ENCODE measurements at places on chromosomes 3 and 15.

- DNase-seq = no peak
Measured at GRCh38 chr15:99436542-99437314, 129.1 kb upstream of the MEF2A start.

GRCh38 chr3:172476347-172476746, 28.1 kb upstream of the GHSR start:
- DNase-seq = no peak

- DNase-seq = no peak
Measured at GRCh38 chr3:115671761-115672455, 48.6 kb downstream of the GAP43 start.

- DNase-seq = peak; percentile 7
Measured at GRCh38 chr15:23877502-23878412, 190.7 kb upstream of the NDN start.

DNA sequence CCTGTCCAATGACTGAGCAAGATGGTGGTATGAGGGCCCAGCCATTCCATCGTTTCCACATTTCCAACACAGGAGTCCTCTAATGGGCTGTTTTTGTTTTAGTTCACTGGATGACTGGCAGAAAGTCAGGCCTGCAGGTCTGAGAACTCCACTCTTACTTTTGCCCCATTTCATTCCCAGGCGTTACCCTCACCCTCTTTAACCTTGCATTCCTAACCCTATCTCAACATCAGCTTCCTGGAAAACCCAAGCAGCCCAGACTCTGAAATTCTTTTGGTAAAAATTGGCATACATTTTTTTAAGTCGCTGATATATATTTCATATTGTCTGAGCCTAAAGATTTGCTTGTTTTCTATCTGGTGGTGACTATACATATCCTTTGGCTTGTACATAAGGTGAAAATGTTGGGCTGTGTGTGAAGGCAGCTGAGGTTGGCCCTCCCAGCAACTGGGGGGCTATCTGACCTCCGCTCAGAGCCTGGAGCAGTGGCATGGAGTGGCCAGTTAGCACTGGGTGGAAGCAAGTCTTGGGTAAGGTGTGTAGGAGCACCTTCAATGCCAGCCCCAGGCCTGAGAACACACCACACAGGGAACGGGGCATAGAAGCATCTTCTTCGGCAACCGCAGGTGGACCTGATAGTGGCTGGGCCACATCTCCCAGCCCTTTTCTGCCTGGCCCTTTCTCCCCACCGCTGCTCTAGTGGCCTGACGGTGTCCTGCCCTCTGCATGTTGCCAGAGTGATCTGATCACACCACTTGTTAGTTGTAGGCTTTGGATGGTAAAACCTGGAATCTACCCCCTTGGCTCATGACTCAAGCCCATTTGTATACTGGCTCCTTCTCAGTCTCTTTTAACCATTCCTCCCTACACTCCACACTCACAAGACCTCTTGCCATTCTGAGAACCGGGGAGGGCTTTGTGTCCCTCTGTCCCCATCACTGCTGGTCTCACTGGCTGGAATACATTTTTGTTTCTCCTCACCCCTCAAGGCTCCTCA, 50.0 kb downstream of the AMOTL2 start:
- no peak for DNase-seq

GRCh38 chr3:46852334-46852720, 10.9 kb downstream of the MYL3 start:
- DNase-seq = no peak

DNA sequence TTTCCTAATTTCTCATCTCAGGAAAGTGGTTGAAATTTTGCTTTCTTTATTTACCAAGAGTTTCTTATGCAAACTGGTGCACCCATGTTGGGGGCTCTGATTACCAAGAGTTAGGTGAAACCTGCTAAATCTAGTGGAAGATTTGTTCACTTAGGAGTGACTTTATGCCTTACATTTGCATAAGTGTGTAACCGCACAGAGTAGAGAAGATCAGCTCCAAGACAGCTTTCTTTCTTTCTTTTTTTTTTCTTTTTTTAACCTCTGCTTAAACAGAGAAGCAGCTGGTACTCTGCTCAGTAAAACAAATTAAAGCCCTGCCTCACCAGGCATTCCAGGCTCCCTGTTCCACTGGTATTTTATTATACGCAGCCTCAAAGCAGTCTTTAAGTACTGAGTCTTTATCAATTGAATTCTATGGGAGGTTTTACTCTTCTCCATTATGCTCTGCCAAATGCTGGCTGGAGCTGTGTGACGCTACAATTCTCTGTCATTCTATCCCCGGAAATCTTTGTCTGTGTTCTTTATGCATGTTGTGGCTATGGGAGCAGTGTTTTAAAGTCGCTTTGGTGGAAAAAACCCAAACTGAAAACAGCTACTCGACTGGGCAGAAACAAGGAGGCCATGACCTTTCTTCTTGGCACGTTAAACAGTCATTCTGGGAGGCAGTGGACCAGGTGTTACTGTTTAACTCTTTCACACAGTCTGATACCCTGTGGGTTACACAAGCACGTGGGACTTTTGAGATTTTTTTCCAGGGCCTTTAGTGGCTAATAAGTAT, 55.2 kb upstream of the GBE1 start:
- DNase-seq = no peak

DNA sequence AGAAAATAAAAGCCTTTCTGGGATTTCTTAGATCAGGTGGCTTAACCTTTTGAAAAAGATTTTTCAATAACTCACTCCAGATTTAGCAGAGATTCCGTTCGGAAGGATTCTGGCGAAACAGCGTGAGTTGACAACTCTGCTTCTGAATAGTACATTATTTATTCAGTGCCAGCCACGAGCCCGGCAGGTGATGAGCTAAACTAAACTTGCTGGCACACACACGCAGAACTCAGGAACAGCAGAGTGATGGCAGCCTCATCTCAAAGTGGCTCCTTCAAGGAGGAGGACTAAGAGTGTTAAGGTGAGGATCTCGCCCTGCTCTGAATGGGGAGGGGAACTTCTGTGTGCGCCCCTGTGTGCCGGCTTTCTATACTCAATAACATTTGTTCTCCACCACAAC, 114.3 kb downstream of the FAM43A start:
- no peak for DNase-seq

DNA sequence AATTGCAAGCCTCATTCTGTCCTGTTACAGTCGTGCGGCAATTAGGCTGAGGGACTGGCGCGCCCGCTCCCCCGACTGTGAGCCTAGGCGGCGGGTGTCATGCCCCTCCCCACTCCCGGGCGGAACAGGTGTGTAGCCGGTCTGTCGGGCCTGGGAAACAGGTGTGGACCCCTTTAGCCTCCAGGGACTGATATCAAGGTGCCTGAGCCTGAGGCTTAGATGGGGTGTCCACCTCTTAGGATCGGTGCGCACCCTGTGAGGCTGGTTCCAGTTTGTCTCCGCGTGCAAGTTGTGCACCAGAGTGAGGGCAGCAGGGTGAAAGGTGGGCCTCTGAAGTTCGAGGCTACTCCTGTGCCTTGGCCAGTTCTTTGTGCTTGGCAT, 686 bp downstream of the VPS8 start:
- no peak for DNase-seq

GRCh38 chr3:90055666-90056065, 948.2 kb downstream of the EPHA3 start:
- no peak for DNase-seq
